ENCODE measurements at places on chromosomes 13 and 19.

- DNase-seq, result no peak
These were observed 223.9 kb downstream of the LACC1 start for GRCh38 chr13:44103429-44104196.

- DNase-seq, result no peak
These were observed 932 bp downstream of the SLC35E1 start for GRCh38 chr19:16571283-16571682.

DNA sequence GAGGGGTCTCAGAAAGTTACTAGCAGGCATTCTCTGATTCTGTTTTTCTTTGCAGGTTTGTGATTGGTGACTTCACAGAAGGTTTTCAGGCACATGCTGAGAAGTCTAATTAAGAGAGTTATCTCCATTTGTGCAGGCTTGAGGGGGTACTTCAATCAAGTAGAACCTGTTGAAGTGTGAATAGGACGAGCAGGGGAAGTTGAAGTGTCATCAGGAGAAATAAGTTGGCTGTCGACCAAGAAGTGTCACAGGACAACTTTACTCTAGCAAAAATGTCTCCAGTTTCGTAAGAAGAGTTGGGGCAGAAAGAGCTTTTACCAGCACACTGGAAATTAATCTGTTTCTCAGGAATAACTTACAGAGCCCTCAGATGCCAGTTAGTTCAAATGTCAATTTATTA lies 576.5 kb upstream of the SLITRK5 start:
- no peak for DNase-seq

- no peak for DNase-seq
These were observed 24.9 kb downstream of the CELF5 start for GRCh38 chr19:3249408-3249807.

- DNase-seq, result no peak
These were observed 789.7 kb upstream of the PRR20A start for GRCh38 chr13:56351041-56351440.

GRCh38 chr13:32616883-32617511 lies 30.7 kb downstream of the PDS5B start:
- DNase-seq, result no peak

- DNase-seq, result peak; percentile 95
These were observed at the start of gene GTF2F2 for GRCh38 chr13:45119991-45120864. Gene GTF2F2 (plus strand): TSS chr13:45120510. CDS start chr13:45120656, 146 bp downstream.

DNA sequence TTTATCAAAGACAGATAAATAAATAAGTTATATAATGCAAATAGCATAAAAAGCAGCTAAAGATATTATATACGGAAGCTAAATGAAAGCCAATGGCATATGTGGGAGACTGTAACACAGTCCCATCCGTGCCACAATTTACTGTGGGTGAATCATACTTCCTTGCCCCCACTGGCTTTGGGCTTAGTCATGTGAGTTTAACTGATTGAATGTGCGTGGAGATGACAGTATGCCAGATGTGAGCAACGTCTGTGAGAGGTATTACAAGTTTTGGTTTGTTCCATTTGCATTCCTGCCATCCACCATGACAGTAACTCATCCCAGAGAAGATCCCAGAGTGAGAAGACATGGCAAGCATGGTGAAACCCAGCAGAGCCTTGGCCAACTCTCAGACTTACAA lies 340.0 kb downstream of the SUCLA2 start:
- DNase-seq, result no peak

GRCh38 chr13:112916296-112916695 lies 52.7 kb upstream of the MCF2L start:
- no peak for DNase-seq

GRCh38 chr13:50358231-50359040 lies 343.2 kb downstream of the KCNRG start:
- no peak for DNase-seq

GRCh38 chr19:52622261-52622660 lies 15.9 kb downstream of the ZNF83 start:
- DNase-seq, result no peak

GRCh38 chr19:36103842-36104552 lies 6.9 kb upstream of the OVOL3 start:
- DNase-seq, result no peak

- no peak for DNase-seq
These were observed 3.4 kb downstream of the SF3A2 start for GRCh38 chr19:2239771-2240770.

GRCh38 chr13:45411631-45412030 lies 6.5 kb downstream of the SLC25A30 start:
- DNase-seq, result no peak

- peak; percentile 94 for DNase-seq
These were observed at the start of gene RNASEH2A for GRCh38 chr19:12806242-12807081. Gene RNASEH2A (plus strand): TSS chr19:12806584. CDS start chr19:12806674, 90 bp downstream.

GRCh38 chr13:42991898-42992763 lies at the start of gene EPSTI1:
Gene EPSTI1 (minus strand): TSS chr13:42992241. CDS start chr13:42992165, 76 bp downstream.
- peak; percentile 77 for DNase-seq

DNA sequence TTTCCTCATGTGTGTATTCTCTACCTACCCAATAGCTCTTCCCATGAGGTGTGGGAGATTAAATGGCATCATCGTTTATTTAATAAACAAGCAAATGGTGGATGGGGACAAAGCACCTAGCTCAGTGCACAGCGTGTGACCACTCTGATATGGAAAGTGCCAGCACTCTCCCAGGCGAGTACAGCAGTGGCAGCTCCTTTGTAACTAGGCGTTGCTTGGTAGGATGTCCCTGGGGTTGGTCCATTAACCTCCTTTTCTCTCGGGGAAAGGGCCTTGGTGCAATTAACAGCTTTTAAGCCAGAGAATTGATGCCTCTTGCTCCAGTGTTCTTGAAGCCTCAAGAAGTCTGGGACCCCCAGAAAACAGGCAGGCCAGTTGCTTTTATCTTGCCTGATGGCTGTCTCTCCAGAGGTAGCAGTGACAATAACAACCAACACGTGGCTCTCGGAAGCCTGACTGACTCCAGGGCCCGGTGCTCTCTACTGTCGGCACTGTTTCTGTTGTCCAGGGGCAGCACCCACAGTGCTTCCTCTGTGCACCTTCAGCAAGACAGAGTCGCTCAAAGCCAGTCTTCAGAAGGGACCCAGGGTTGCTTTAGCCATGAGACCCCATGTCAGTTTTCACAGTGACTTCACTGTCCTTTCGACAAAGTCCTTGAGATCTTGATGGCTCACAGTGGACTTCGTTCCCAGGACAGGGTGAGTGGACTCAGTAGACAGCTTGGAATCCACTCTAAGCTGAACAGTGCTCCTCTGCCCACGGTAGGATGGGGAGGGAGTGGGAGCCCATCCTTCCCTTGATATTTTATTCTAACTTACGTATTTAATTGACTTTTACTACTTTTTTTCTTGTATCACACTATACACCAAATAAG lies 33.9 kb upstream of the NPAS1 start:
- no peak for DNase-seq

- no peak for DNase-seq
These were observed 192.5 kb upstream of the PCDH20 start for GRCh38 chr13:61608138-61608537.

GRCh38 chr13:63900406-63900805 lies 2484.8 kb upstream of the PCDH20 start:
- DNase-seq, result no peak

- DNase-seq, result peak; percentile 69
These were observed at the start of gene SH2D3A for GRCh38 chr19:6767357-6768235. Gene SH2D3A (minus strand): TSS chr19:6767435. CDS start chr19:6763748, 3,687 bp downstream.

GRCh38 chr19:31963746-31964145 lies 381.7 kb upstream of the ZNF507 start:
- no peak for DNase-seq

- no peak for DNase-seq
These were observed 150.6 kb downstream of the KCTD12 start for GRCh38 chr13:76735641-76736040.

GRCh38 chr19:13803038-13803437 lies 7.8 kb downstream of the ZSWIM4 start:
- DNase-seq, result no peak

DNA sequence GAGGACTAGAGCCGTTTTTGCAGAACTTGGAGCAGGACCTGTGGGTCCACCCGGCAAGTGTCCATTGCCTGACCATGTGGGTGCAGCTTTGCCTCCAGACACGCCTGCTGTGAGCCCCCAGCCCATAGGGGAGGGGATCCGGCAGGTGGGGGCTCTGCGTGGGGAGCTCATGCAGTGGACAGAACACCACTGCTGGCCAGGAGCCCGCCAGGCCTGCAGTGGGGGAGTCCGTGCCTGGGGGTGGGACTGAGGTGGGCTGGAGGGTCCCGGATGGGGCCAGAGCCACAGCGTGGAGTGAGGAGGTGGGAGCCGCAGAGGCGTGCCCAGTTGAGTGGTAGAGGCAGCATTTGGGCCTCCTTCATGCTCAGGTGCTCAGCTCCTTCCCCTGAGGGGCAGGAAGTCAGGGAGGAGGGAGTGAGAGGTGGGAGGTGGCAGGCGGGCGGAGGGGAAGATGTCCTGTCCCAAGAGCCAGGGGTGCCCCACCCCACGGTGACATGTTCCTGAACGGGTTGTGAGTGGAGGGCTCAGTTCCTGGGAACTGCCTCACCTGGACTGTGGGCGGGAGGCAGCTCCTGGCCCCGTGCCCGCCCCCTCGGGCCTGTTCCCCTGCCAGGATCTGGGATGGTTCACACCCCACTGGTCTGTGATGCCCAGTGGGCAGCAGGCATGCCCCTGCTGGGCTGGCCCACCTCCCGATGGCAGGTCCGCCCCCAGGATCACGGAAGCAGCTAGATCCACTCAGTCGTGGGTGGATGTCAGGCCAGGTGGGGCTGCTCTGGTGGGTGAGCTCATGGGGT lies 8.8 kb downstream of the ADAT3 start:
- DNase-seq, result no peak

- DNase-seq, result no peak
These were observed 97.6 kb upstream of the DACH1 start for GRCh38 chr13:71964491-71965100.

GRCh38 chr13:49938921-49939320 lies 2.8 kb upstream of the SPRYD7 start:
- no peak for DNase-seq

GRCh38 chr13:25977671-25978070 lies 74.1 kb downstream of the SHISA2 start:
- DNase-seq, result no peak

DNA sequence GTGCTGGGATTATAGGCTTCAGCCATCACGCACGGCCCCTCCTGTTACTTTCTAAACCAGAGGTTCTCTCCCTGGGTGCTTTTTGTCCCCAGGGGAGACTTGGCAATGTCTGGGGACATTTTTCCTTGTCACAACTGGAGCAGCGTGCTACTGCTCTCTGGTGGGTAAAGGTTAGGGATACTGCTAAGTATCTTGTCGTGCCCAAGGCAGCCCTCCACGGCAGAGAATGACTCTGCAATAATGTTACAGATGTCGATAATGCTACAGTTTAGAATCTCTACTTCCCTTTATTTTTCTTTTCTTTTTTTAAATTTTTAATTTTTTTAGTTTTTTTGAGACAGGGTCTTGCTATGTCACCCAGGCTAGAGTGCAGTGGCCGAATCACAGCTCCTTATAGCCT lies 38.0 kb downstream of the ADGRE1 start:
- DNase-seq, result no peak

GRCh38 chr19:47514151-47514868 lies 553 bp downstream of the NAPA start:
- no peak for DNase-seq

GRCh38 chr13:73765651-73766384 lies 368.4 kb downstream of the KLF12 start:
- DNase-seq, result peak; percentile 89

- no peak for DNase-seq
These were observed 6.5 kb upstream of the SIGLEC14 start for GRCh38 chr19:51653162-51653561.

GRCh38 chr19:58518256-58519086 lies 1.1 kb downstream of the ZBTB45 start:
- no peak for DNase-seq

- peak; percentile 82 for DNase-seq
These were observed at the start of gene PLIN5 for GRCh38 chr19:4534836-4535658. Gene PLIN5 (minus strand): TSS chr19:4535224. CDS start chr19:4534074, 1,150 bp downstream.

GRCh38 chr13:39776439-39776838 lies 121.0 kb downstream of the COG6 start:
- no peak for DNase-seq

DNA sequence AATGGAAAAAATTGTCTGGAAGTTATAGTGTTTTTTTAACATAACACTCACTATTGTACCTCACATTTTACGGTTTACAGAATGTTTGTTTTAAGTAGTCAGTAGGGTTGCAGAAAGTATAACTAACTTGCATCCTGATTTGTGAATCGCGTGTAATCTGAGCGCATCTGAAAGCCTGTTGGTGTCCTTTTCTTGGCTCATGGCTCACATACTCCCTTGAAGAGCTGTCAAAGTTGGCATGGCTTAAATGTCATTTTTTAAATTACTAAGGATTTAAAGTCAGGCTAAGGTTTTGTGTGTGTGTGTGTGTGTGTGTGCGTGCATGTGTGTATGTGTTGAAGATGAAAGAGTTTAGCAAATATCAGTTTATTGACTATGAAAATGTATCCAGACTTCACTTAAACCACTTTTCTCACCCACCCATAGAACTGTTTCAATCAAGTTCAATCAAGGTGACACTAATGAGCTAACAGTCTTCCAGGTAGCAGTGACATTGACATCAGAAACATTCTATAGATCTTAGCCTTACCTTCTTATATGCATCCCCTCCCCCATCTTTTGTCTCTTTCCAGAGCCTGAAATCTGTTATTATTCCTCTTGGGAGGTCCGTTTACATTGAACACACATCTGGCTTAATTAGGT lies 480.4 kb upstream of the SGCG start:
- no peak for DNase-seq

DNA sequence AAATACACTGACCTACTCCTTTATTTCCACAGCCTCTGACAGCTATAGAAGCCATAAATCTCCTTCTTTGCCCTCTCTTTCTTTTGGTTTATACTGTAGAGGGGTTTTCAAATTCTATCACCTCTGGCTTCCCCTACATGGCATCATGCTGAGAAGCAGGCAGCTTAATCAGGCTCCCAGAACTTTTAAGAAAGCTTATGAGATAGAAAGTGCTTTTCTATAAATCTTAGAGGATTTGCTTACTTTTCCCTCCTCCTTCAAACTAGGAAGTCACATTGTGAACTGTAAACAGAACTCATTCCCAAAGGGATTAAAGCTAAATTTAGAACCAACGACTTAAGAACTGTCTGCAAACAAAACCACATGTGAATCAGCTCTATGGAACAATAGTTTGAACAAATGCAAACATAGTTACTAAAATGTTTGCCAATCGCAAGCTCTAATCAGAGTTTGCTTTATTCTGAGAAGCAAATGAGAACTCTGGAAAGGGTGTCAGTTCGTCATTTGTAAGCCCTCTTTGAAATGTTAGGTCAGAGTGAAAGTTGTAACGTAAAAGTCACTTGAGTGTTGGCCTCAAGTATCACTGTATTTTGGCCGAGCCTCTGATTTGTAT lies 344.1 kb downstream of the RFC3 start:
- DNase-seq, result no peak

- DNase-seq, result no peak
These were observed 22.4 kb downstream of the AMER2 start for GRCh38 chr13:25149711-25150110.
